ENCODE measurements at places on chromosomes 5 and 9. TPM values are rescaled to one million over a fixed set of nuclear protein-coding genes. Genes with fewer than 3 reads are reported as not detected.

FRMPD1 gene
- total RNA-seq = not detected

SCGB3A2 gene
- not detected for total RNA-seq

GRXCR2 gene
- total RNA-seq = not detected

SPINK7 gene
- not detected for total RNA-seq

CHSY3 gene
- 1.6 TPM for total RNA-seq

DNA sequence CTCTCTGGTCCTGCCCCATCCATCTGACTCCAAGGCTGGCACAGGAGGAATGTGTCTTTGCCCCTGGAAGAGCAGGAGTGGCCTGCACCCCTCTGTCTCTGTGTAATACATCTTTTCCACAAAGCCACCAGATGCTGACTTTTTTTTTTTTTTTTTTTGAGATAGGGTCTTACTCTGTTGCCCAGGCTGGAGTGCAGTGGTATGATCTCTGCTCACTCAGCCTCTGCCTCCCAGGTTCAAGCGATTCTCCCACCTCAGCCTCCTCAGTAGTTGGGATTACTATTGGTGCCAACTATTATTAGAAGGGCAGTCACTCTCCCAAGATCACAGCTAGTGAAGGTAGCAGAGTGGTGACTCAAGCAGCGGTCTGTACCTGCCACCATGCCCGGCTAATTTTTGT, 19.6 kb downstream of the SPRY4 start:
- DNase-seq = no peak

DNA sequence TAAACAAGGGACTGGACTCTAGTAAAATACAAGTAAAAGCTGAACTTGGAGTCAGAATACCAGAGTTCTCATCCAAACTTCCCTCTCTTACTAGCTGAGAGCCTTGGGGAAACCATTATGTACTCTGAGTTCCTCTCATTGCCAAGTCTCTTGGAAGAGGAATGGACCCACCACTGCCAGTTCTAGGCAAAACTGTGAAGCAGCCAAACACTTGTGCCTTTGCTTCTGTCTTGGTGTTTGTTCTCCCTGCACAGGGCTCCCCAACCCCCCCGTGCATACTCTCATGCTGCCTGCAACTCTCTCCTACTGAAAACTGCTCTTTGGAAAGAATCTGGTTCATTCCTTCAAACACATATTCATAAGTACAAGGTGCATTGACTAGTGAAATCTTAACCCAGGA, 102.6 kb downstream of the PDZD2 start:
- no peak for DNase-seq

DNA sequence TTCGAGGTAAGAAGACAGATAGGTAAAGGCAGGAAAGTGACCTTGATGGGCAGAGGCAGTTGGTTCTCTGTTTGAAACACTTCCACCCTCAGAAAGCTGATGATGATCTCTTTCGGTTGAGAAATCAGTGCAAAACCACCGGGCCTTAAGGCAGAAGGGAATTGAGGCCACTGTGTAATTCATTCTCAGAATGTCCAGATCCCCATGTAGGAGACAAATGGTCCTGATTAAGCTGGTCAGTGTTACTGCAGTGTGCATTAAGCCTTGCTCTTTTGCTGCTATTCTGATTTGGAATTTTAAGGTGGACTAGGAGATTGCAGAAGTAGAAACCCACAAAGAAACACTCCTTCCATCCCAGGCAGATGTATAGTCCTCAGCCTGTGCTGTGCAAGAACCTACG, 255.2 kb downstream of the ARHGAP26 start:
- no peak for DNase-seq

DNA sequence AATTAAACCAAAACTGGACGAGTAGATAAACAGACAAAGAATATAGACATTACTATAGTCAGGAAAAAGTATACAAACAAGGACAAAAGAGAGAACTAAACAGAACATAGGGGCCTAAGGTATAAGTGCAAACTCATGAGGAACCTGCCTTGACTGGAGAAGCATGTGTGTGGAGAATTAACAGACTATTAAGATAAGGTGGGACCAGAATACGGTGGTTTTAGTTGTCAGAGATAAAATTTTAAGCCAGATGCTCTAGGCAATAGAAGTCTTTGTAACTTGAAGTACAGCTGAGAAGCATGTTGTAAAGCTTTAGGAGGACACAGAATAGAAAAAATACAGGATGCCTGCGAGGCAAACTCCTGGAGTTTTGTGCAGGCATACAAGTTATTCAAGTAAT, 707.1 kb downstream of the PTPRD start:
- no peak for DNase-seq

DNA sequence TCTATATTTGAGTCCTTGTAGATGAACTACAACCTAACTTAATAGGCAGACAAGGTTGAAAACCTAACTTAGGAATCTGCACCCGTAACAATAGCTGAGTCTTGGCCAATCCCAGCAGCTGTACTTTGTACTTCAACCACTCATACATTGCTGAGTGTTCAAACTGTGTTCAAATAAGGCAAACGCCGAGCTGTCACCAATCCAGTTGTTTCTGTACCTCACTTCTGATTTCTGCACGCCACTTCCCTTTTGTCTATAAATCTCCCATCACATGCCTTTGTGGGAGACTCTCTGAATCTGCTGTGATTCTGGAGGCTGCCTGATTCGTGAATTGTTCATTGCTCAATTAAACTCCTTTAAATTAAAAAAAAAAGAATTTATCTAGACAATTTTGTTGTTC, 167.8 kb upstream of the TUT7 start:
- DNase-seq = no peak

GRCh38 chr9:7910426-7911020, 110.9 kb upstream of the DMAC1 start:
- DNase-seq = no peak

DNA sequence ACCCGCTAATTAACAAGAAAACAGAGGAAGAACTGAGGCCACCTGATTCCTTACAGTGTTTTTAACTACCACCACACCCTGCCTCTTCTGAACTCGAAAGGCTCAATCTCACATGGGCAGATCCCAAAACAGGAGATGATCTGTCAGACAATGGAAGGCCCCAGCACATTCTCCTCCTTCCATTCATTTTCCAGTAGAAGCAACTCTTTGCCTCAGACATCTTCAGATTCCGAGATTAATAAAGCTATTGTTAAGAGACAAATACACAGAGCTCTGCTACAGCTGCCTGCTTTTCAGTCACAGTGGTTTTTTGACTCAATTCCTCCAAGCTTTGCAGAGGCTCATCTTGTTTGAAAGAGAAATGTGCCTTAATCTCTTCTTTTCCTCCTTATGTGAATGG, 127.2 kb upstream of the ADAMTSL1 start:
- no peak for DNase-seq

DNA sequence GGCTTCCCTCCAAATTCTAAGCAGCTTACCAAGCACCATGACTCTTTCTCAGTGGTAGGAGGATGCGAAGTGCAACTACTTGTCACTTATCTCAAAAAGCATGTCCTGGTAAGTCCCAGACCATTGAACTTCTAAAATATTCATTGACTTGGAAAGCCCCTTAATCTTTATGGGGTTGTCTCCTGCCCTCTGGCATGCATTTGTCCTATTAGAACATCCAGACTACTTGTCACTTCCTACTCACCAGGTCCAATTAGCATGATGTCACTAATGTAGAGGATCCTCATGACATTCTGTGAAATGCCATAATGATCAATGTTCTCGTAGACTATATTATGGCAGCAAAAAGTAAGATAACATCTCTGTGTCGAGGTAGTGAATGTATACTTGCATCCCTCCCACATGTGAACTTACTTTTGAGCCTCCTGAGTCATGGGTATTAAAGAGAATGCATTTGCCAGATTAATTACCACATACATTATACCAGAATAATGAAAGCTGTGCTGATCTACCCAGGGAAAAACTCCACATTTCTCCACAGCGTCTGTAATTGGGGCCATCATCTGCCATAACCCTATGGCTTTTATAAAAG, 63.5 kb upstream of the RAD23B start:
- peak; percentile 31 for DNase-seq

DNA sequence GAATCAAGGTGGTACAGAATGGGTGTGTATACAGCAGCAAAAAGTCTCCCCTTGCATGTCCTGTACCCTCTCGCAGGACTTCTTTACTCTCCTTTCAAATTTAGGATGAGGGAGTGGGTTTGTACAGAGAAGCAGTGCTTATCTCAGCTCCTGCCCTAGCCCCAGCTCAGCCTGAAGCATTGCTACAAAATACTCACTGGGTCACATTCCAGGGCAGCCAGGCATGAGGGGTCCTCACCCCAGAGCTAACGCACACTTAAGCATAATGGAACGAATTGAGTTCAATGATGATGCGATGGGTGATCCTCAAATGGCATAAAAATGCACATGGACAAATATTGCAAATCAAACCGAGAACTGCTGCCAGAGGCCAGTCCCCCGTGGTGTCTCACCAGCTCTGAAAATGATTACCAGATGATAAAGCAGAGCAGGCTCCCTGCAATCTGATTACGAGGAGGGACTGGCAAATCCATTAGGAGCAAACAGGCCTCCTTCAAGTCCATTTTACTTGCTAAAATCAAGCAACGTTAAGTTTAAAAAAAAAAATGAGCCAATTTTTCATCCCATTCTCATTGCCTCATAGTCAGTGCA, 231.6 kb upstream of the TAS2R1 start:
- DNase-seq = peak; percentile 84
